Large intestine (tissue), 12 donors: ENCODE measurements at places on chromosomes 5 and 9. TPM values are rescaled to one million over a fixed set of nuclear protein-coding genes. Genes with fewer than 3 reads are reported as not detected.

Gene INSYN2B
- polyA plus RNA-seq: 0.34 TPM

Gene CYLC2
- not detected for polyA plus RNA-seq

Gene CAMK2A
- 1.1 TPM for polyA plus RNA-seq

Gene GLRA1
- 0.03 TPM for polyA plus RNA-seq

Gene GRM6
- polyA plus RNA-seq: 0.70 TPM

Gene MAML1
- 29.9 TPM for polyA plus RNA-seq

Gene ADGRV1
- polyA plus RNA-seq: 3.0 TPM

Gene ARAP3
- polyA plus RNA-seq: 17.5 TPM

Gene CCDC171
- 3.7 TPM for polyA plus RNA-seq

Gene SUSD3
- 7.6 TPM for polyA plus RNA-seq

Gene CDKN2A
- polyA plus RNA-seq: 0.15 TPM

- peak overlapping the region; percentile 81 for H3K27ac ChIP-seq
- H3K27me3 ChIP-seq: no peaks in the 10 kb centered on the region
- no peaks in the 10 kb centered on the region for H3K4me1 ChIP-seq
These were observed 193.5 kb downstream of the CD180 start for GRCh38 chr5:67002832-67003684.

DNA sequence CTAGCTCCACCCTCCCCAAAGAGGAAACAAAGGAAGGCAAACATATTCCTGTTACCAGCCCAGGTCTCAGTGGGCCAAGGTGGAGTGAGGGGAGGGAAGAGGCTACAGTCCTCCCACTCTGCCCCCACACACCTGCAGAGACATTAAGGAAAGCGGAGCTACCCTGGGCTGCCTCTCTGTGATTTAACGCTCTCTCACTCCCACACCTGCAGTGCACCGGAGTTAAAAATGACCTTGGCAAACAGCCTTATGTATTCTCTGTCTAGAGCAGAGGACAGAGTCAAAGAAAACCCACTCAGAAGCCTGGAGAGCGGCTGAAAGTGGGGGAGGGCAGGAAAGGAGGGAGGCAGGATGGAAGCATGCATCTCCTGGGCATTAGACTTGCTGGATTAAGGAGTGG, 32.7 kb downstream of the KCNIP1 start:
- no peaks in the 10 kb centered on the region for H3K4me1 ChIP-seq
- no peaks in the 10 kb centered on the region for H3K36me3 ChIP-seq
- no peak overlapping the region for H3K4me3 ChIP-seq
- peaks cover 6% of the 10 kb centered on the region for H3K27me3 ChIP-seq
- no peak for DNase-seq

GRCh38 chr5:149940077-149940574, 4.5 kb downstream of the PDE6A start:
- DNase-seq: peak; percentile 78
- H3K4me1 ChIP-seq: peaks cover 69% of the 10 kb centered on the region

- no peaks in the 10 kb centered on the region for H3K27me3 ChIP-seq
- H3K4me1 ChIP-seq: no peaks in the 10 kb centered on the region
- H3K27ac ChIP-seq: no peak overlapping the region
- no peak overlapping the region for H3K4me3 ChIP-seq
These were observed 61.8 kb downstream of the MEF2C start for GRCh38 chr5:88821161-88821560.

- peaks cover 11% of the 10 kb centered on the region for H3K4me1 ChIP-seq
- peaks cover 55% of the 10 kb centered on the region for H3K27me3 ChIP-seq
- no peak overlapping the region for H3K27ac ChIP-seq
- DNase-seq: no peak
- peaks cover 3% of the 10 kb centered on the region for H3K36me3 ChIP-seq
- no peak overlapping the region for H3K4me3 ChIP-seq
These were observed 27.3 kb downstream of the CNTFR start for GRCh38 chr9:34562135-34562745.

DNA sequence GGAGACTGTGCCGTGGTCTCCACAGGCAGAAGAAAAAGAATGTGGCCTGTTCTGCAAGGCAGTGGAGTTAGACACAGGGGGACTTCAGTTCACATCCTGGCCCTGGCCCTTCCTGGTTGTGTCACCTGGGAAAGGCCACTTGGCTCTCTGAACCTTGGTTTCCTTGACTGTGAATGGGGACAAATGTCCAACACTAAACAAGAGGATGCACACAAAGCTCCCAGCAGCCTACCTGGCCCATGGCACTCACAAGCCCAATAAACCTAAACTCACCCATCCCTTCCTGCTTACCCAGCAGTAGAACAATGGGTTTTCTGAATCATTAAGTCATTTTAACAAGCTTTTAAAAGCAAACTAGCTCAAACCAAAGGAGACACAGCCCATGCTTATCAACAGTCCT, 103.9 kb downstream of the FRMD3 start:
- H3K36me3 ChIP-seq: no peaks in the 10 kb centered on the region
- no peak overlapping the region for H3K27ac ChIP-seq

- peaks cover 32% of the 10 kb centered on the region for H3K4me1 ChIP-seq
- H3K27me3 ChIP-seq: no peaks in the 10 kb centered on the region
- H3K27ac ChIP-seq: no peak overlapping the region
- no peak for DNase-seq
These were observed 27.1 kb downstream of the GSN start for GRCh38 chr9:121294866-121295661.

GRCh38 chr5:34544403-34544802, 111.7 kb upstream of the RAI14 start:
- H3K27ac ChIP-seq: no peak overlapping the region
- DNase-seq: no peak
- H3K36me3 ChIP-seq: no peaks in the 10 kb centered on the region
- no peak overlapping the region for H3K4me3 ChIP-seq
- no peaks in the 10 kb centered on the region for H3K4me1 ChIP-seq
- no peaks in the 10 kb centered on the region for H3K27me3 ChIP-seq

DNA sequence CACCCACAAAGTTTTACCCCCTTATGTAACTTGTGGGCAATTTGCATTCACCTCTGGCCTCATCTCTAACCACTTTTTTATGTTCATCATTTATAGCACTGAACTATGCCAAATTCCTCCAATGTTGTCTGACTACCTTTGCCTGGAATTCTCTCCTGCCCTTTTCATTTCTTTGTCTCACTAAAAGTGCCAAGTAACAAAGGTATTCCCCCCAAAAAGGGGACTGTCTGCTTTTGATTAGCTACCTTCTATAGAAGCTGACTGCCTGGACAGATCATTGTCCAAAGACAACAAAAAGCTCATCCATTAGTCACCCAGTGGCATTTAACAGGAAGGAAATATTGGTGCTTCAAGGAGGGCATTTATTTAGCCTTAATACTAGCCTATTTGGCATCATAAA, 189.9 kb upstream of the VCAN start:
- H3K27ac ChIP-seq: no peak overlapping the region
- DNase-seq: no peak
- no peaks in the 10 kb centered on the region for H3K27me3 ChIP-seq
- no peaks in the 10 kb centered on the region for H3K4me1 ChIP-seq

GRCh38 chr5:113215401-113216060, 219.3 kb downstream of the TSSK1B start:
- no peak overlapping the region for H3K4me3 ChIP-seq
- H3K4me1 ChIP-seq: no peaks in the 10 kb centered on the region
- peaks cover 2% of the 10 kb centered on the region for H3K27me3 ChIP-seq
- no peaks in the 10 kb centered on the region for H3K36me3 ChIP-seq
- DNase-seq: no peak

- H3K27ac ChIP-seq: peak overlapping the region; percentile 95
- peaks cover 32% of the 10 kb centered on the region for H3K4me1 ChIP-seq
- no peak overlapping the region for H3K4me3 ChIP-seq
- DNase-seq: peak; percentile 76
- H3K27me3 ChIP-seq: no peaks in the 10 kb centered on the region
- H3K36me3 ChIP-seq: peaks cover 40% of the 10 kb centered on the region
These were observed 141.9 kb downstream of the CDK5RAP2 start for GRCh38 chr9:120438111-120438510.

GRCh38 chr5:38612851-38613250, 56.4 kb upstream of the LIFR start:
- no peaks in the 10 kb centered on the region for H3K27me3 ChIP-seq
- H3K4me3 ChIP-seq: no peak overlapping the region
- no peak overlapping the region for H3K27ac ChIP-seq
- peaks cover 3% of the 10 kb centered on the region for H3K4me1 ChIP-seq
- DNase-seq: no peak

DNA sequence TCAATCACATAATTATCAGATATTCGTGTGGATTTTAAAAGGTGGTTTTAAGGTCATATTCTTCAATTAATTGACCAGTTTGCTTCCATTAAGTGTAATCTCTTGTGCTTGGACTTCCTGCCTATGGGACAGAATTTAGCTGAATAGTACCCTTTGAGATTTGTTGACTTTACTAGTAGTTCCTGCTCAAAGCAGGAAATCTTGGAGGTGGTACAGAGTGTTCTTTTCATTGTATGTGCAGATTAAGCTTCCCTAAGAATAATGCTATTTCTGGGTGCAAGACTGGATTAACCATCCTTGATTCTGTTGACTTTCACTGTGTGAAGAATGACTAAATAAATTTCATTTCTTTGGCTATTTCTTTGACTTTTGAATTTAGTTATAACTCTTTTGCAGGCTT, 45.4 kb upstream of the ELL2 start:
- peaks cover 4% of the 10 kb centered on the region for H3K4me1 ChIP-seq
- H3K27ac ChIP-seq: no peak overlapping the region
- H3K4me3 ChIP-seq: no peak overlapping the region

- H3K27me3 ChIP-seq: no peaks in the 10 kb centered on the region
- H3K4me1 ChIP-seq: no peaks in the 10 kb centered on the region
- no peak overlapping the region for H3K27ac ChIP-seq
- no peak overlapping the region for H3K4me3 ChIP-seq
- H3K36me3 ChIP-seq: peaks cover 89% of the 10 kb centered on the region
These were observed 70.1 kb downstream of the RGS3 start for GRCh38 chr9:113533335-113534225.

GRCh38 chr9:37293664-37294524, 128.6 kb upstream of the GRHPR start:
- H3K36me3 ChIP-seq: no peaks in the 10 kb centered on the region
- no peaks in the 10 kb centered on the region for H3K27me3 ChIP-seq
- no peak overlapping the region for H3K27ac ChIP-seq
- no peak overlapping the region for H3K4me3 ChIP-seq
- H3K4me1 ChIP-seq: no peaks in the 10 kb centered on the region

- H3K27ac ChIP-seq: no peak overlapping the region
- DNase-seq: no peak
- no peaks in the 10 kb centered on the region for H3K36me3 ChIP-seq
- no peaks in the 10 kb centered on the region for H3K4me1 ChIP-seq
- H3K4me3 ChIP-seq: no peak overlapping the region
- peaks cover 23% of the 10 kb centered on the region for H3K27me3 ChIP-seq
These were observed 4.6 kb downstream of the NIPAL4 start for GRCh38 chr5:157464519-157465171.

DNA sequence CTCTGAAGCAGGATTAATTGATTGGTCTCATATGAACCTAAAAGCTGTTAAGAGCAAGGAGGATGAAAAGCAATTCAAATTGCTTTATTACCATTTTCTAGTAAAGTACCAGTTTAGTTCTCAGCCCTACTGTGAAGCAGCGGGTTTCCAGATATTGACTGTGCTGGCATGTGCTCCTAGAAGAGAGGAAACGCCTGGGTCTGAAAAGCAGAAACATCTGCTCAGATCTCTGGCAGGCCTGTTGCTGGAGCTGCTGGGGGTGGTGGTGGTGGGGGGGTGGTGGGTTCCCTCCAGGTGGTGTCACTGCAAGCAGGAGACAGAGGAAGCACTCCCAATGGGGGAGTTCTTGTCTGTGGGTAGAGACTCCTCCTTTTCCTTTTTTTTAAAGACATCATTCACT, 105.5 kb upstream of the ZNF462 start:
- H3K27ac ChIP-seq: no peak overlapping the region
- H3K4me3 ChIP-seq: no peak overlapping the region
- H3K36me3 ChIP-seq: no peaks in the 10 kb centered on the region
- no peaks in the 10 kb centered on the region for H3K4me1 ChIP-seq

DNA sequence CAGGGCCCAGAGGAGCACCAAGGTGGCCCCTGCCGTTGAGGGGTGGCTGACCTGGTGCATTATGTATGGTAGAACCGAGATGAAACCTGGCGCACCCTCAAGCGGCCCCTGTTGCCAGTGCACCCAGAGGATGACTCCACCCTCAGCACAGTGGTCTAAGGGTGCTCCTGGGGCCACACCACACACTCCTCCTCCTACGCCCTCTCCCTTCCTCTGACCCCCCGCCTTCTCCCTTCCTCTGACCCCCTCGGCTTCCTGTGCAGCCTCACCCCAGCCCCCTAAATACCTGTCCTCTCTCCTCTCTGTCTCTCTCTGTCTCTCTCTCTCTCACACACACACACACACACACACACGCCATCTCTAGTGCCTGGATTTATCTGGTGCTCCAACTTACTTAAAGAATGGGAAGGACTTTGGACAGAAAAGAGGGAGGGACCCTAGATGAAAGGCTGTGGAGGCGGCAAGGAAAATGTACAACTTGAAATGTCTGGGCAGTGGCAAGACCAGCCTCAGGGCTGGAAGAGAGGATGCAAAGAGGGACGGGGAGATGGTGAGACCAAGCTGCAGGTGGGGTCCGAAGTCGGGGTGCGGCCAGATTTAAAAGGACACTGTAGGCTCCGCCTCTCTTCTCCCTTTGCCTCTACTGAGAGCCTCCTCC, 18.2 kb upstream of the SLC30A5 start:
- peaks cover 24% of the 10 kb centered on the region for H3K4me1 ChIP-seq
- H3K4me3 ChIP-seq: no peak overlapping the region
- H3K27me3 ChIP-seq: no peaks in the 10 kb centered on the region
- H3K36me3 ChIP-seq: no peaks in the 10 kb centered on the region
- H3K27ac ChIP-seq: peak overlapping the region; percentile 68

DNA sequence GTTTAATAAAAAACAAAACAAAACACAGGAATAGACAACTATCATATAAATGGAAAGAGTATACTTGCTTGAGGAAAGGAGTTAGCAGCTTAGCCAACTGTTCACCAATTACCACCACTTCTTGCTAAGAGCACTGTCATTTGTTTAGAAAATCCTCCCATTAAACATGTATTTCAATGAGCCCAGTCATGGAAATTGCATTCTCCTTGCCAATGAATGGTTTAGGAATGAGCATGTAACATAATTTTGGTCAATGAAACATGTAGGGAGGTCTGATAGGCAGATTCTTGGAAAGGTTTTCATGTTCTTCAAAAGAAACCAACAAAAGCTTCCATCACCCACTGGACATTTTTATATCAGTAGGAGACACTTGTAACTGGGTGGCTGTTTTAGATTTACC, 502.8 kb upstream of the PAPPA start:
- DNase-seq: no peak
- H3K27me3 ChIP-seq: no peaks in the 10 kb centered on the region
- H3K4me3 ChIP-seq: no peak overlapping the region
- H3K36me3 ChIP-seq: no peaks in the 10 kb centered on the region

- no peak overlapping the region for H3K4me3 ChIP-seq
- H3K27me3 ChIP-seq: no peaks in the 10 kb centered on the region
- peaks cover 45% of the 10 kb centered on the region for H3K4me1 ChIP-seq
- H3K27ac ChIP-seq: no peak overlapping the region
These were observed 7.8 kb downstream of the ALAD start for GRCh38 chr9:113393281-113393680.

- H3K27me3 ChIP-seq: peaks cover 4% of the 10 kb centered on the region
- H3K4me3 ChIP-seq: no peak overlapping the region
- no peak overlapping the region for H3K27ac ChIP-seq
- no peak for DNase-seq
These were observed 229.0 kb downstream of the ROR2 start for GRCh38 chr9:91720751-91721705.

- H3K27me3 ChIP-seq: no peaks in the 10 kb centered on the region
- no peaks in the 10 kb centered on the region for H3K36me3 ChIP-seq
- H3K27ac ChIP-seq: no peak overlapping the region
- DNase-seq: peak; percentile 41
- H3K4me3 ChIP-seq: no peak overlapping the region
These were observed 150.9 kb downstream of the OSTF1 start for GRCh38 chr9:75239176-75239575.
